Heart right ventricle (tissue), 16 donors: ENCODE measurements at places on chromosomes 1 and 21.
A peak's percentile ranks its signal among the peaks of the same experiment; 100 is the strongest.

- no peak for DNase-seq
These were observed 118.2 kb downstream of the ODF2L start for GRCh38 chr1:86277936-86278335.

DNA sequence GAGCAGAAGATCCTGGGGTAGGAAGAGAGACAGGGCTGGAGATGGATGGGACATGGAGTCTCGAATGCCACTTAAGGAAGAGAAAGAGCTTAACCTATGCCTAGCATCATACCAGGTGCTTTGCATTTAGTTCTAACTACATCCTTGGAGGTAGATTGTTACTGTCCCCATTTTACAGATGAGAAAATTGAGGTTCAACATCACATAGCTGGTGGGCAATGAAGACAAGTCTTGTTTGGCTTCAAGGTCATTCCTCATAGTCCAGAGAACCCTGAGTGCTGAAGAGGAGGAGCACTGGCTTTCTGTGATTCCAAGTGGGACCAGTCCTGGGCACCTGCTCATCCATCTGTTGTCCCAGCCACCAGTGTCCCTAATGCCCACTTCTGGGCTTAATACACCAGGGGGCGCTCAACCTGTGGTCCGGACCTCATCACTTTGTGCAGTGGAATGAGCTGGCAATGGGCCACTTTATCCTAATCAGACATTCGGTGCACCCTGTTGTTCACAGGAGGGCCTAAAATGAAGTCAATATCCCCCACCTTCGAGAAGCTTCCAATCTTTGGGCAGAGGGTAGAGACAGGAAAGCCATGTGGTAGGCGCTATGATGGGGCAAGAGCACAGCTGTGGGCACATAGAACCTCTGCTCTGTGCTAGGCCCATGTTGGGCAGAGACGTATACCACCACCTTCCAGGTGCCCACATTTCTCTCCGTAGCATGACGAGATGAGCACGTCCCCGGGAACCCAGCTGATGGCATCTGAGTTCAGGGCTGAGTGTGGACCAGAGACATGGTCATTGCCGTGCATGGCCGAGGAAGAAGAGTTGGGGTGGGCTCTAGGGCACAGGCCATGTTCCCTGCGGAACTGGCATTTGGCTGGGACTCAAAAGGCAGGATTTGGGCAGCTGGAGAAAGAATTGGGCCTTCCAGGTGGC is 9.2 kb downstream of the RPS6KA1 start:
- peak; percentile 24 for DNase-seq

DNA sequence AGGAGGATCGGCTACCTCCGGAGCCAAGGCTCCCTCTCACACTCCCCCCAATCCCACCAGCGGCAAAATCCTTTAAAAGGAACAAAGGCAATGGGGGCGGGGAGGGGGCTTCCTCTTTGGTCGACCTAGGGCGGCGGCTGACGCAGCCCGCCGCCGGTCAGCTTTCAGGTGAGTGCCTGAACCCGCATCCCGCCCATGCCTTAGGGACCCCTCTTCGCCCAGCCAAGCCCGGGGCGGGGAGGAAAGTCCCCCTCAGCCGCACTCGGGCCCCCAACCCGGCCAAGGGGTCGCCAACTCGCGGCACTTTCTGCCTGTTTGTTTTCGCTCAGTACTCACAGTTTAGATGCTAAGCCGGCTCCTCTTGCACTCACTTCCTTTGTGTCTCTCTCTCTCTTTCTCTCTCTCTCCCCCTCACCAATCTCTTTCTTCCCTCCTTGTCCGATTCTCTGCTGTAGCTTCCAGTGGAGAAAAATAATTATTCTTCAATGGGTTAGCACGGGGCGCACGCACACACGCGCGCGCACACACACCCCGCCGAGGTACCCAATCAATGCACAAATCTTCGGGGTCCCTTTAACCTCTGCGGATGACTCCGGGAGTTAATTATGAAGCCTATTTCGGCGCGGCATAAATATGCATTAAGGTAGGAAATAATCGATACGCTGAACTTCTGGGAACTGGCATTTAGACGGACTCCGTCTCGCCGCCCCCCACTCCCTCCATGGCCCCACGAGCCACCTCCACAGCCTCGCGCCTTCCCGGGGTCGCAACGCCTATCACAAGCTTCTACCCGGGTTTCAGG is at the start of gene BLACAT1:
BLACAT1 (minus strand) TSS at position 465 of the 802 bp plus-strand sequence.
- no peak for DNase-seq

GRCh38 chr21:38671773-38672172 is 134.0 kb upstream of the ETS2 start:
- DNase-seq = no peak

DNA sequence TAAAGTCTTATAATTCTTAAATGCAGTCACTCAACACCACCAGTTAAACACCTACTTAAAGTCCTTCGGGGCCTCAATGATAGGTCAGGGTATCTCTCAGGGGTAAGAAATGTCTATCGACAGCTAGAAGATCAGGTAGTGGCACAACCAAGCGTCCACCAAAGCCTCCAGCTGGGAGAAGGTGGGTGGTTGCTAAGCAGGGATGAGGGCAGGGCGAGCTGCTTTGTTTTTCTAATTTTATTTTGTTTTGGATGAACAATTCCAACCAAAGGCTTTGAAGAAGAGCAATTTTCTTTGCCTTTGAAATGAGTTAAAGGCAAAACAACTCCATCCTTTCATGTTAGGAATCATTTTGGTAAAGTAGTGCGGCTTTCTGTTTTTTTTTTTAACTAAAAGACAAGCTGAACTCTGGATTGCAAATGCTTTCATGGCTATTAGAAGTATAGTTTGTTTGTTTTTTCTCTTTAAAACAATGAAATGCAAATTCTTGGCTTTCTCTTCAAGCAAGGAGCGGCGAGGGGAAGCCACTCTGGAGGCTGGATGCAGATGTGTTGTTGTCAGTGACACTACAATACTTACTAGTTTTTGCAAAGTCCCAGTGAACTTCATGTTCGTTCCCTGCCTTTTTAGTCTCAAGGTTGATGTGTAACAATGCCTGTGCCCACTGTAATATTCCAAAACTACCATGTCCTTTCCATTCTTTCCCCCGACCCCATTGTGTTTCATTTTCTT is 106.0 kb downstream of the MRPS6 start:
- DNase-seq = no peak

DNA sequence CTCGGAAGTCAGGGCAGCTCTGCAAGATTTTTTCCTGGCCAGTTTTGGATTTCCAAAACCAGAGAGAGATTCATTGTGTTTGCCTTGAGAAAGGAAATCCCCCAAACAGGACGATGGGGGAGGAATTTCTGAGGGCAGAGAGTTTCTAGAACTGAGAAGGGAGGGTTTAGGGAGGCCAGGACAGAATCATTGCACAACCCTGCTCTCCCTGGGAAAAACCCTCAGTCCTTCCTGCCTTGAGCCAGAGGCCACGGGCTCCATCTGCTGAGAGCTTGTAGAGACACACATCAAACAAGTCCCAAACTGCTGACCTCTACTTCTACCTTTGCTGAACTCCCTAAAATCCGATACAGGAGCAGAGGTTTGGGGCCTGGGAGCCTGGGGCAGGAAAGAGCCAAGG is 99.7 kb downstream of the NMNAT2 start:
- DNase-seq = peak; percentile 73

- DNase-seq = no peak
These were observed 21.5 kb downstream of the WLS start for GRCh38 chr1:68210829-68211228.

DNA sequence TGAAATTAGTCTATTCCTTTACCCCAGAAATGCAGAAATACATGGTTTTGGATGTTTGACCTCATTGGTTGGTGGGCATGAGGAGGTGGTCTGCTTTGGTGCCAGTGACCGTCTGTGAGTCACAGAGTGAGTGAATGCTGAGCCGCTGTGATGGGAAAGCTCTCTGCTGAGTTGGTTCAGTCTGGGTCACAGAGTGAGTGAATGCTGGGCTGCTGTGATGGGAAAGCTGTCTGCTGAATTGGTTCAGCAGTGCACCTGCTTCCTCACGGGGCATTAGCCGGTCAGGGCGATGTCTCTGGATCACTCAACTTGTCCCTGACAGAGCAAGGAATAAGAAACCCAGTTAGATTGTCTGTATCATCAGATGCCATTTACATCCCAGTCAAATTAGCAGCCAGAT is 40.8 kb downstream of the ADARB1 start:
- DNase-seq = no peak

- peak; percentile 39 for DNase-seq
These were observed 71.8 kb upstream of the ADAM30 start for GRCh38 chr1:119968068-119968492.

DNA sequence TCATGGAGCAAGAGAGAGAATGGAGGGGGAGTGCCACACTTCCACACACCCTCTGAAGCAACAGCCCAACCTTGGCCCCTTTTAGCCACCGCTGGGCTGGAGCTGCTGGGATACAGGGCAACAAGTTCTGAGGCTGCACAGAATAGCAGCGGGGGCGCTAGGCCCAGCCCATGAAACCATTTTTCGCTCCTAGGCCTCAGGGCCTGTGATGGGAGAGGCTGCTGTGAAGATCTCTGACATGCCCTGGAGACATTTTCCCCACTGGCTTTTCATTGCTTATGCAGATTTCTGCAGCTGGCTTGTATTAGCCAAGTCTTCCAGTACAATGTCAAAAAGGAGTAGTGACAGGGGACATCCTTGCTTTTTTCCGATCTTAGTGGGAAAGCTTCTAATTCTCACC is 202.3 kb upstream of the B3GALT2 start:
- DNase-seq = no peak

GRCh38 chr1:76727520-76727919 is 139.8 kb upstream of the ST6GALNAC5 start:
- DNase-seq = no peak

GRCh38 chr21:21963911-21964310 is 965.7 kb downstream of the NCAM2 start:
- DNase-seq = no peak

DNA sequence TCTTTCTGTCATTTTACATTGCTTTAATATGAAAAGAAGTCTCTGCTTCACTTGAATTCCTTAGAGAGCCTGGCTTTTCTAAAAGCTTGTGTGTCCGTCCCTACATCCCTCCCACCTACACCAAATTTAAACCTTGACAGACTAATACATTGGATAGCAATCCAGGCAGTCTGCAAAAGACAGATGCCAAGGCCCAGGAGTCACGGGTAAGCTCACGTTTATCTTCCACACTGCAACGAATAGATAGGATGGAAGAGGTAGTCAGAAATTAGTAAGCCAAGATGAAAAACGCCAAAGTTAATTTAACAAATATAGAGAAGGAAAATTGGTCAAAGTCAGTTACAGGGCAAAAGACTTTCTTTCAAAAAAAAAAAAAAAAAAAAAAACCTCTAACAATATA is 338.1 kb downstream of the SMYD3 start:
- no peak for DNase-seq

GRCh38 chr1:68314151-68314780 is 81.9 kb upstream of the WLS start:
- no peak for DNase-seq

GRCh38 chr1:36871146-36871971 is 163.0 kb downstream of the GRIK3 start:
- DNase-seq = no peak

GRCh38 chr1:227883641-227884301 is 64.0 kb downstream of the WNT9A start:
- DNase-seq = no peak

DNA sequence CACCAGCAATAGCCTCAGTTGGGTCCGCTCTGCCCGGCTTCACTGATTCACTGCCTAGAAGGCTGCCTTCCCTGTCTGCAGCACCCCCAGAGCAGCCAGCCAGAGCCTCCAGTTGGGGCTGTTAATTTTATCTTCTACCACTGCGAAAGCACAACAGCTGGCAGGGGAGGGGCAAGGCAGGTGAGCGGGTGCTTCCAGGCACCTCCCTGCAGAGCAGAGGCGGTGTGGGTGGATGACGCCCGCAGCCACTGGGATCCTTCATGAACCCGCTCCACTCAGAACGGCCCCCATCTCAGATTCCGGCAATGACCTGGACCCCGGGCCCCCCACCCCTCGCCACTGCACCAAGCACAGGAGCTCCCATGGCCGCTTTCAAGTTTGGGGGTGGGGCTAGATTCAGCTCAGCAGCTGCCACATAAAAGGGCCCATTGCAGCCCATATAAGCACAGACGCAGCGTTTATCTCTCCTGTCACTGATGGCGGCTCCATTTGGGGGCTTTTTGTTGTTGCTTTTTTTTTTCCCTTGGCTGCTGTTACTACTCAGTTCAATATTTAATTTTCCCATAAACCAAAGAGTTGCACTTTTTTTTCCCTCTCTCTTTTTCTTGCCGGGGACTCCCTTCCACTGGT is 128.0 kb upstream of the KLHDC7A start:
- no peak for DNase-seq

DNA sequence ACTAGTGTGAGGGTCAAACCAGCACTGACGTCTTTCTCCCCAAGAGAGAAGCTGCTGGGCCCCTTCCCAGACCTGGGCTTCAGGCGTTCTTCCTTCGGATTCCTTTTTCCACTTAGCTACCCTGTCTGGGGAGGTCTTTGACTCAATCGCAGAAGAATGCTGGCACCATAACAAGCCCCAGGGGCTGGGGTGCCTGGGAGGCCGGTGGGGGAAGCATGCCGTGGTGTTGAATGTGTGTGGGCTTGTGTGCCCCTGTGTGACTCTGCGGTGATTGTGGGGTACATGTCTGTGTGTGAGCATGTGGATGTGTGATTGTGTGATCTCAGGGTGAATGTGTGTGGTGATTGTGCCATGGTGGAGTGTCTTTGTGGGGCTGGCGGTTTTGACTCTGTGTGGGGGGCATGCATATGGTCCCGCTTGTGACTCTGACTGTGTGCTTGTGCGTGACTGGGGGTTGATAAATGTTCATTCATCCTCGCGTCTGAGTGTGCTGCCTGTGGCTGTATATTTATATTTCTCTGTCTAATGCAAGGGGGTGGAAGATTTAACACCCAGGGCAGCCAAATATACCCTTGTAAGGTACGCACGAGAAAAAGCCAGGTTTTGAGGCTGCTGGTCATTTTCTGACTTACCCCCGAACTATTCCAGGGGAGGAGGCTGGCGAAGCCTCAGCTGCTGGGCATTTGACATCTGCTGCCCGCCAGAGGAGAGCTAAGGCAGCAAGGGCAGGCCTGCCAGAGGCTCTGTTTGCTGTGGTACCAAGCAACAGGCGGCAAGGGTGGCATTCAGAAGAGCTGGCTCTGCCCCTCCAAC is 1.1 kb upstream of the SYNC start:
- peak; percentile 39 for DNase-seq

DNA sequence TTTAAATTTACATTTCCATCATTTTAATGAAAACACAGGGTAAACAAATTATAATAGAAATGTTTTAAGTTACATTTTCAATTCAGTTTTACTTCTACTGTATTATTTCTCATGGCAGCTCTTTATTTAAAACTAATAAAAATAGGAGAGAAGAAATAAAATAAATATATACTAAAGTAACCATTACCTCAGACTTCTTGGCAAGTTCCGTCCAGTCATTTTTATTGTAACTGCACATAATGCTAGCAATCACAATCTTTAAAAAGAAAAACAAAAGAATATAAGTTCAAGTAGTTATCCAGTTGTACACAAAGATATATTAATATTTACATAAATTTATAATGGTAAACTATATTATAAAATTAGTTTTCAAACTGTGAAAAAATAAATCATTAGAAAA is 538.6 kb downstream of the DPYD start:
- DNase-seq = no peak

GRCh38 chr21:18899261-18899660 is 495.7 kb upstream of the TMPRSS15 start:
- no peak for DNase-seq
